ENCODE measurements at places on chromosomes 1 and 21. TPM values are rescaled to one million over a fixed set of nuclear protein-coding genes. Genes with fewer than 3 reads are reported as not detected.
A peak's percentile ranks its signal among the peaks of the same experiment; 100 is the strongest.

Gene KIF26B
- total RNA-seq: 0.02 TPM

GRCh38 chr1:150807249-150808023 lies 624 bp downstream of the CTSK start:
- no peak overlapping the region for H3K27ac ChIP-seq
- peaks cover 14% of the 10 kb centered on the region for H3K4me1 ChIP-seq
- H3K27me3 ChIP-seq: no peaks in the 10 kb centered on the region
- DNase-seq: no peak
- H3K36me3 ChIP-seq: peaks cover 19% of the 10 kb centered on the region

DNA sequence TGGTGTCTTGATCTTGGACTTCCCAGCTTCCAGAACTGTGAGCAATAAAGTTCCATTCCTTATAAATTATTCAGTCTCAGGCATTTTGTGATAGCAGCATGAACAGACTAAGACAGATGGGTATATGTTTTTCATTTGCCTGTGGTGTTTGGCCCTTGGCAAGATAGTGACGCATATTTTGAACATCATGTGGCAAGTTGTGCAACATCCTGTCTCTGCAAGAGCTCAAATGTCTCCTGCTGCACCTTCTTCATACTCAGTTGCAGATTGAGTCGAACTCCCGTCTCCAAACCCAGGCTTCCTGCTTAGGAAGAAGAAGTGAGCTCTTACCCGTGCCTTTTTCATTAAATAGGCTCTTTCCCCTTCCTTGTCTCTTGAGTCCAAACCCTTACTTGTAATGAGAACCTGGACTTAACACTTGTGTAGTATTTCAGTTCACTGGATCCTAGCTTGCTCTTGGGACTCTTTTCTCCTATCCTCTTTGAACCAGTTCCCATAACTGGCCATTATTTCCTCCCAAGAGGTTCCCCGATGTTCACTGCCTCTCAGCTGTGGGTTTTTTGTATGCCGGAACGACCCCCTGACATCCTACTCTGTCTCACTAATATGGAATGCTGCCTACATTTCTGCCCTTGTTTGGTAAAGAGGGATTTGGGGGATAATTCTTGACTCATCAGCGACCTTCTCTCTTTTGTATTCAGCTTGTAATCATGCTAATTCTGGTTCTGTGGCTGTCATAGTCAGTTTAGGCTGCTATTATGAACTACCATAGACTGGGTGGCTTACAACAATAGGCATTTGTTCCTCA lies 125.0 kb upstream of the KCNK2 start:
- H3K4me3 ChIP-seq: no peak overlapping the region
- no peaks in the 10 kb centered on the region for H3K27me3 ChIP-seq
- H3K4me1 ChIP-seq: no peaks in the 10 kb centered on the region
- no peaks in the 10 kb centered on the region for H3K36me3 ChIP-seq

DNA sequence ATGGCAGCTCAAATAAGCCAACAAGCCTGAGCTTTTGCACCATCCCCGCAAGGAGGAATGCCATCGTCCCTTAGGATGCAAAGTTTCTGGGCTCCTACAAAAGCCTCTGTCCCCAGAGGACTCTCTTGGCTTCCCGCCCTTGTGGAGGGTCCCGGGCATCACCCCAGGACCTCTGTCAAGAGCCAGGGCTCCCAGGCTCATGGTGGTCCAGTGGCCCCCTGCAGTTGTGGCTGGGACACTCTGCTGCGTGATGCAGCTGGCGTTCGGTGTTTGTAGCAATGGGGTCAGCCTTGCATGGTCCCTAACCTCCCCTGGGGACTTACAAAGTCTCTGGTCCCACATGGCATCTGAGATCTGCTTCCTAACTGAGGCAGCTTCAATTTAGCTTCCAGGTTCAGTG lies 104.7 kb downstream of the RIPK4 start:
- no peak overlapping the region for H3K27ac ChIP-seq
- H3K36me3 ChIP-seq: no peaks in the 10 kb centered on the region
- no peak for DNase-seq
- peaks cover 61% of the 10 kb centered on the region for H3K27me3 ChIP-seq
- no peaks in the 10 kb centered on the region for H3K4me1 ChIP-seq

- H3K27ac ChIP-seq: no peak overlapping the region
- H3K27me3 ChIP-seq: peaks cover 37% of the 10 kb centered on the region
- no peak overlapping the region for H3K4me3 ChIP-seq
- peaks cover 41% of the 10 kb centered on the region for H3K4me1 ChIP-seq
- peaks cover 10% of the 10 kb centered on the region for H3K36me3 ChIP-seq
- no peak for DNase-seq
Observed at GRCh38 chr21:45259206-45259840, 28.4 kb downstream of the POFUT2 start.

DNA sequence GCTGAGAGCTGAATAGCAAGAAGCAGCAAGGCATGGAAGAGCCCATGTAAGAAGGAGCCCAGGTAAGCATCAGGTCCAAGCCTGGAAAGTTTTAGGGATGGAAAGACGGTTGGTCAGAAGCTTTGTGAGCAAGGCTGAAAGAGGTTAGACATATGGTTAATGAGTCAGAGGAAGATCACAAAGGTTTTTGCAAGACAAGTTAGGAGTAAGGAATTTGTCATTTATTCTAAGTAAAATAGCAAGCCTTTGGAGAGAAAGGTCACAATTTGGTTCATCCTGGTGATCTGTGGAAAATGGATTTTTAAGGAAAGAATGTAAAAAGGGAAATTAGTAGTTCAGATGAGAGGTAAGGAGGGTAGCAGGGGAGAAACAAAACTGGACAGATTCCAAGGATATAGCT lies 106.7 kb downstream of the DPYD start:
- DNase-seq: no peak
- H3K4me1 ChIP-seq: no peaks in the 10 kb centered on the region
- H3K27ac ChIP-seq: no peak overlapping the region
- no peaks in the 10 kb centered on the region for H3K36me3 ChIP-seq
- H3K27me3 ChIP-seq: no peaks in the 10 kb centered on the region

Gene TSPAN2
- total RNA-seq: not detected

Gene HMCN1
- 0.13 TPM for total RNA-seq

DNA sequence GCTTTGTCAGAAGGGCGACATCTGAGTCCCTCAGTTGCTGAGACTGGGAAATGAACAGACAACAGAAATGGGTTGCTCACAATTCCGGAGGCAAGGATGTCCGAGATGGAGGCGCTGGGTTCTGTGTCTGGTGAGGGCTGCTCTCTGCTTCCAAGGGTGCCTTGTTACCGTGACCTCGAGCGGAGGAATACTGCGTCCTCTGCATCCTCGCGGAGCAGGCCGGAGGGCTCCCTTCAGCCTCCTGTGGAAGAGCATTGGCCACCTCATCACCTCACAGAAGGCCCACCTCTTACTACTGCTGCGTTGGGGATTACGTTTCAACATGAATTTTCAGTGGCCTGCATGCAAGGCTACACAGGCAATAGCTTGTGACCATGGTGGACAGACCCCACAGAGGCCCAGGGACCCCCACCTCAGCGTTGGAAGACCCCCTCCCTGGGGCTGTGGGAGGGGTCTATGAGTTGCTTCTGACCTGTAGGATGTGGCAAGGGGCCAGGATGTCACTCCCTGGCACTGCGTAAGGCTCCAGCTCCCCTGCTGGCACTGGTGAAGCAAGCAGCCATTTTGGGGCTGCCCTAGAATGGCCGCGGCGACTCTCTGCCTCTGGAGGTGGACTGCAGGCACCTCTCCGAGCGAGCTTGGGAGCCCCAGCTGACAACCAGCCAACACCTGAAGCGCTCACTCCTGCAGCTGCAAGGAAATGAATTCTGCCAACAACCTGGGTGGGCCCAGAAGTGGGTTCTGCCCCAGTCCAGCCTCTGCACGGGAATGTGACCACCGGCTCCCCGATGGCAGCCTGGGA lies 36.3 kb upstream of the COL6A1 start:
- H3K4me1 ChIP-seq: peaks cover 8% of the 10 kb centered on the region
- H3K4me3 ChIP-seq: no peak overlapping the region
- no peak overlapping the region for H3K27ac ChIP-seq
- H3K36me3 ChIP-seq: no peaks in the 10 kb centered on the region
- H3K27me3 ChIP-seq: peaks cover 94% of the 10 kb centered on the region
- no peak for DNase-seq

Gene FLG2
- total RNA-seq: not detected

Gene CACNA1E
- total RNA-seq: 0.04 TPM

Gene VSIG8
- not detected for total RNA-seq

GRCh38 chr1:162168261-162168660 lies 98.8 kb downstream of the NOS1AP start:
- no peaks in the 10 kb centered on the region for H3K36me3 ChIP-seq
- no peak for DNase-seq
- peaks cover 21% of the 10 kb centered on the region for H3K27me3 ChIP-seq
- H3K4me3 ChIP-seq: no peak overlapping the region
- no peaks in the 10 kb centered on the region for H3K4me1 ChIP-seq

Gene ZBTB7B
- 46.5 TPM for total RNA-seq

DNA sequence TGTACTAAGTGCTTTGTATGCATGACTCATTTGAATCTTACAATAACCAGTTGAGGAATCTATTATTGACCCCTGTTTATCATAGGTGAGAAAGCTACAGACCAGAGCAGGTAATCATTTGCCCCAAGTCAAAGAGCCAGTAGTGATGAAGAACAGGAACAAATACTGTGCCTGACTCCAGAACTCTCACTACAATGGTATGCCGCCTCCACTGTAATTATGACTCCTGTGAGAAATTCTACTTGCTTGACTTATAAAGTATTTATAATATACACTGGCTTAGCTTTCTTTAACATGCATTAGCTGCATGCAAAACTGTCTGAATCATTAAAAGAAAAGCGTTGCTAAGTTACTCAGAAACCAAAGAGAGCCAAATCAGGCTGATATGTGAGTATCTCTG lies 92.6 kb downstream of the ZNF281 start:
- no peak overlapping the region for H3K4me3 ChIP-seq
- H3K27ac ChIP-seq: no peak overlapping the region
- DNase-seq: no peak
- no peaks in the 10 kb centered on the region for H3K36me3 ChIP-seq
- peaks cover 19% of the 10 kb centered on the region for H3K27me3 ChIP-seq
- no peaks in the 10 kb centered on the region for H3K4me1 ChIP-seq

- H3K27me3 ChIP-seq: no peaks in the 10 kb centered on the region
- 0 out of 3 replicates have a peak, but pooled peaks cover 4% of the 10 kb centered on the region for H3K36me3 ChIP-seq
- H3K4me1 ChIP-seq: peaks cover 23% of the 10 kb centered on the region
- H3K27ac ChIP-seq: peak overlapping the region; percentile 37
- peak overlapping the region; percentile 71 for H3K4me3 ChIP-seq
Observed at GRCh38 chr1:6785728-6786505, 663 bp downstream of the CAMTA1 start.

DNA sequence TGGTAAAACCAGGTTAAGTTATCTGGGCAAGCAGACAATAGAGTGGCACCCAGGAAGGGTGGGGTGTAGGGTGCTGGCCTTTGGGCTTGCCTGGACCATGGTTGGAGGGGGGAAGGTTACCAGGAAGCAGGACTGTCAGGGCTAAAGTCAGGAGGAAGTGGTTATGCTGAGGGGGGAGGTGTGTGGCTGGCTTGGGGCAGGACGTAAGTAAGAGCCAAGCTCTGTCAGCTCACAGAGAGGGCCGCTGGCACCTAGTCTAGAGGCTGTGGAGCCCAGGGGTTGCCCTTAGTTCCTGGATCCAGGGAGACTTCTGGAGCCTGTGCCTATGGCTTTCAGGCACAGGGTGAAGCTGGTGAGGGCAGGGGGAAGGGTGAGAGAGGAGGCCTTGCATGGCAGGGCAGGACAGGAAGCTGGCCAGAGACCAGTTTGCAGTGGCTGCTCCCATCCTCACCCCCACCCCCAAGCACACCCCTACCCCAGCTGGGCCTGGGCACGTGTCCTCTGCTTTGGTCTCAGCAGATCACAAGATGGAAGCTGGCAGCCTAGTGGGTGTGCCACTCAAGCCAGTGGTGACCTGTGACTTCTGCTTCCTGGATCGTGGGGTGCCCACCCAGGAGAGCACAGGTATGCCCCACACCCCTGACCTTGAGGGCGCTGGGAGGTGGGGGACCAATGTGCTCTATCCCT lies 20.5 kb upstream of the SMYD3 start:
- peaks cover 9% of the 10 kb centered on the region for H3K4me1 ChIP-seq
- H3K27ac ChIP-seq: no peak overlapping the region
- H3K4me3 ChIP-seq: no peak overlapping the region
- no peak for DNase-seq
- no peaks in the 10 kb centered on the region for H3K27me3 ChIP-seq
- no peaks in the 10 kb centered on the region for H3K36me3 ChIP-seq

DNA sequence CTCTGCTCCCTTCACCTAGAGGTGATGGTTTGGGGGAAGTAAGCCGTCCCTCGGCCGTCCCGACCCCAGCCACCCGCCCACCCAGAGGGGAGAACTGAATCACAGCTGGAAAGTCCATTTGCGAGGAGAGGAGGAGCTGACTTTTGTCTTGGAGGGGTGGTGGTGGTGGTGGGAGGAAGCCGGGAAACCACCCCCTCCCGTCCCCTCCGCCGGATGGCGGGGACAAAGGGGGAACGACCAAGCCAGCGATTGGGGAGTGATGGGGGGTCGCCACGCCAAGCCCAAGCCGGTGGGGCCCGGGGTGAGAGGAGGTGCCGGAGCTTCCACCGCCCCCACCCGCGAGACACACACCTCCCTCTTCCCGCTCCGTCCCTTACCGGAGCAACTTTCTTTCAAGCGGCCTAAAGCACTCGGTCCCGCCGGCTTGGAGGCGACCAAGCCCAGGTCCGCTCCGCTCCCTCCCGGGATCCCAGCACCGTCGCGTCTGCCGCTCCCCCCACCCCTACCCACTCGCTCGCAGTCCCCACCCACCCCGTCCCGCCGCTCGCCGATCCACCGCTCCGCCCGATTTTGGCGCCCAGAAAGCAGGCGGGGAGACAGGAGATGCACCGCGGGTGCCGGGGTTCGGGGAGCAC lies 540 bp downstream of the ARHGEF2 start:
- peaks cover 54% of the 10 kb centered on the region for H3K4me1 ChIP-seq
- peak overlapping the region; percentile 93 for H3K27ac ChIP-seq

GRCh38 chr1:23581219-23581618 lies 21.9 kb upstream of the ID3 start:
- no peak overlapping the region for H3K4me3 ChIP-seq
- H3K36me3 ChIP-seq: no peaks in the 10 kb centered on the region
- H3K27me3 ChIP-seq: peaks cover 6% of the 10 kb centered on the region
